ENCODE measurements at places on chromosomes 4 and X.
A peak's percentile ranks its signal among the peaks of the same experiment; 100 is the strongest.

GRCh38 chr4:189497996-189498395 is 442.7 kb upstream of the FRG1 start:
- DNase-seq = no peak

GRCh38 chr4:168793542-168793941 is 216.5 kb downstream of the CBR4 start:
- no peak for DNase-seq

GRCh38 chr4:70613306-70614183 is 15.0 kb upstream of the ENAM start:
- peak; percentile 18 for DNase-seq

DNA sequence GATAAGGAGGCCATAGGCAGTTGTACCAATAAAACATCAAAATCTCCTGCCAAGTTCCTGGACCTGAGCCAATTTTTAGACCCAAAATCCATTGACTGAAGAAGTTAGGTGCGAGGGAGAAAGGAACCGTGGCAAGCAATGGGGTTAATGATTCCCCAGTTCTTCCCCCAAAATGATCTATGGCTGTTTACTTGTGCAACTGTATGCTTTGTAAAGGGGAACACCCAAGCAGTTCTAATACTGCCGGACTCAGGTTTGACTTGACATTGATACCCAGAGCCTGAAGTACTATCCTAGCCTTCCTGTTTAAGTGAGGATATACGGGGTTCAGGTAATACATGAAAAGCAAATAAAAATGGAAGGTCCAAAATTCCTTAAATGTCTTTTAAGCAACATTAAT is 6.7 kb upstream of the EIF4E start:
- DNase-seq = no peak

- DNase-seq = peak; percentile 67
Observed at GRCh38 chr4:83282049-83282535, 2.5 kb downstream of the COQ2 start.

DNA sequence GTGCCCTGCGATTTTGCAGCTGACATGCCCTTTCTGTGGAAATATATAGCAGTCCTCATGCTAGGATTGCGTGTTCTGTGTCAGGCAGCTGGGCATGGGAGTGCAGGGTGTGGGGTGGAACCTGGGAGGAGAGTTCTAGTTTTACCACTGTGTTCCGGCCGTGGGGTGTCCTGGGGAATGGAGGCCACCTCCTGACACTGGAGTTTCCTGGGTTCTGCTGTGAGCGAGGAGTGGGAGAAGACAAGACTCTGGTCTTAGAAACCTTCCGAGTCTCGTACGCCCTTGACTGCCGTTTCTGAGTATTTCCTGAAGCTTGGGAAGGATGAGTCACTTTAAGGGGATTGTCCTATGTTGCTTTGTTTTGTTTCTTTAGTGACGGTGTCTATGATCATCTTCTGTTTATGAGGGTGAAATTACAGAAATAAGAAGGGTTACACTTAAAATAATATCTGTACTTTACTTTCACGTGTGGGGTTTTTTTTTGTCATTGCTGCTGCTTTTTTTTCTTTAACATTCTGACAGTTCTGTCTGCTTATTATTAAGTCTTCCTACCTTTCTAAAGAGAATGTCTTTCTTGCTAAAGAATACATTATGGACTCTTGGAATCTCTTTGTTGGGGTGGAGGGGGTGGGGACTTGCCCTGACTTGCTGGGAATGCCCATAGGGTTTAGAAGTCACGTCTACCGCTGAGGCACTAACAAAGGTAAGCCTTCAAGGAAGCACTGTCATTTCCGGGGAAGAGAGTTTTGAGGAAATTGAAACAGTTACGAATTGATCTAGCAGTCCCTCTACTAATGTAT is 19.1 kb downstream of the CD99 start:
- DNase-seq = peak; percentile 67

DNA sequence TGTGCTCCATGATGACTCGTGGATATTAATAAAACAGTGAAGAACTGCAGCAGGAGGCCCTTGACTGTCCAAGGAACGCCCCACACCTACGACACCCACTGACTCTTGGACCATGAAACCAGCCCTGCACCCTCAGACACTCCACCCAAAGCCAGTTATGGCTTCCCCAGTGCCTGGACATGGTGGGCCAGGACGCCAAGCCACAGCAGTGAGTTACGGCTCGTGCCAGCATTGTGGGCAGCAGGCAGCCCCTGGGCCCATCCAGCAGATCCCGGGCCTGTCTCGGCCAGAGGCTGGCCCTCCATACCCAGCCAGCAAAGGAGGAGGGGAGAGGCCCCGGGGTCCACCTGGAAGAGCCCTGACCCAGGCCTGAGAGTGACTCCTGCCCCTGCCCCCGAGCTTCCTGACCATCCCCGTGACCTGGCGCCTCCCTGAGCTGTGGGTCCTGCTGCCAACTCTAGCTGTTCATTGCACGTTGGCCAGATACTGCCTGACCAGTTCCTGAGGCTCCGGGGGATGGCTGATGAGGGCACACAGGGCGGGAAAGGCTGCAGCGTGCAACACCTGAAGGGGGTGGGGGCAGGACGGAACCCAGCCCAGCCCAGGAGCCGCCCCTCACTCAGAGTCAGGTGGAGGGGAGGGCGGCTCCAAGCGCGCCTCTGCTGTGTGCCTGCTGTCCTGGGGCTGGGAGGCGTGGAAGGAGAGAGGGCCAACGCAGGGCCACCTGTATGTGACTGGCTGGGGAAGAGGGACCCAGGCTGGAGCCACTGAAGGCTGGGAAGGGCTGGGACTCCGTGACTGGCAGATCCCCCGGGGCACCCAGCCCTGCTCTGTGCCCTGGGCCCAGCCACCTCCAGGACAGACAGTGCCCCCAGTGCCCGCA is 739 bp downstream of the SLC49A3 start:
- no peak for DNase-seq

DNA sequence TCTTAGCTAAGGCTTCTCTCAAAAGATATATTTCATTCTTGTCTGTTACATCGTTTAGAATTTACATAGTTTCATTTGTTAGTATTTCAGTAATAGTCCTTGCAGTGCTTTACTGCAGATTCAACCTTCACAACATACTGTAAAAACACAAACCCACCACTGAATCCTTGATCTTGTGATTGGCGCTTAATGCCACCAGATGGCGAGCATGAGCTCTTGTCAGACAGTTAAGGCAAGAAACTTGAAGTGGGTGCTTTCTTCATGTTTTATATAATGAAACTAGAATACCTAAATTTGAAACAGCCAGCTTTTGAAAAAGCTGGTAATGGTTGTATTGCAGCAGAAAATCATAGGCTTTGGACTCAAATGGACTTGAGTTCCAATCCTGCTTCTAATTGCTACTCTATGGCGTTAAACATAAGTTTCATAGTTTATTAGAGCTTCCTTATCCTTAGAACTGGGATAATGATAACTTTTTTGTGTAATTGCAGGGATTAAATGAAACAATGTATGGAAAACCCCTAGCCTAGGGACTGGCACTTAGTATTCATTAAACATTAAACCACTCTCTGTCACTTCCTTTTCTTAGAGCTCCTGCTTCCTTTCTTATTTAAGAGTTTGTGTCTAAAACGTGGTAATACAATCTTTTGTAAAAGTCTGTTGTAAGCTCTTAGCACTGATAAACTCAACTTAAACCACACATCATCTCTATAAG is 95.1 kb downstream of the USP9X start:
- peak; percentile 45 for DNase-seq
